ENCODE measurements at places on chromosomes 4 and X.

DNA sequence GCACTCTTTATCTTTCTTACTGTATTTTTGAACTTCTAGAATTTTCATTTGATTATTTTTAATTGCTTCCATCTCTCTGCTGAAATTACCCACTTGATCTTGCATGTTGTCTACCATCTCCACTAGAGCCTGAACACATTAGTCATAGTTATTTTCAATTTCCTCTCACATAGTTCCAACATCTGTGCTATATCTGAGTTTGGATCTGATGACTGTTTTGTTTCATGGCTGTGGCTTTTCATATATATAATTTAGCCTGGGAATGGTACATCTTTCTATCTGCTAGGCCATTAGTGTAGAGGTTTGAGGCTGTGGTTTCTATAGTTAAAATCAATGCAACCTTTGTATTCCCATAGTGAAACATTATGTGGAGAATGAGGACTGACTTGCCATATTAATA lies 33.2 kb downstream of the NPY2R start:
- DNase-seq, result no peak

DNA sequence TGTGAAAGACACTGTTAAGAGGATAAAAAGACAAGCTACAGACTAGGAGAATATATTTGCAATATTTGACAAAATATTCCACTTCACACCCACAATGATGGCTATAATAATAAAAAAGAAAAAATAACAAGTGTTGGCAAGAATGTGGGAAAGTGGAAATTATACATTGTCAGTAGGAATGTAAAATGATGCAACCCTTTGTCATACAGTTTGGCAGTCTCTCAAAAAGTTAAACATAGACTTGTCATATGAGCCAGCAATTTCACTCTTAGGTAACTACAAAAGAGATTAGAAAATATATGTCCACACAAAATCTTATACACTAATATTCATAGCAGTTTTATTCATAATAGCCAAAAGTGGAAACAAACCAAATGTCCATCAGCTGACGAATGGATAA lies 5.2 kb upstream of the RADX start:
- DNase-seq, result no peak

DNA sequence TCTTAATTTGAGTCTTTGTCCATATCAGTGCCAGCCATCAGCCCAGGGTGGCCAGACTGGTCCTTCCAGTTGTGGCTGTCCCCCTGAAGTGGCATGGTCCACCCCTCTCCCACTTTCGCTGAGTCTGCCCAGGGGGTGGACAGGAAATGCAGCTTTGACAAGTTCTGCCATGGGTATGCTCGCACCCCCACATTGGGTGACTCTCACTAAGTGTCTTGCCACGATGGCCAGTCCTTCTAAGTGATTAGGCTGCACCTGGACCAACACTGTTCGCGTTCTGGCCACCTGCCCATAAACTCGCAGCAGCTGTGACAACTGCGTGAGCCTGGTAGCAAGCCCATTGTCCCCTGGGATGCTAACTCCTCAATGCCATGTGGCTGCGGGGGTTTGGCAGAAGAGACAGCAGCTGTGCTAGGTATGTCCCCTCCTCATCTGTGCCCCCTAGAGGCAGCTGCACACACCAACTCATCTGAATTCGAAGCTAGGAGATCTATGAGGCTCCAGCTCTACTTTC lies 10.0 kb upstream of the LNX1 start:
- DNase-seq, result no peak

GRCh38 chr4:94240384-94240783 lies 32.7 kb downstream of the SMARCAD1 start:
- no peak for DNase-seq

DNA sequence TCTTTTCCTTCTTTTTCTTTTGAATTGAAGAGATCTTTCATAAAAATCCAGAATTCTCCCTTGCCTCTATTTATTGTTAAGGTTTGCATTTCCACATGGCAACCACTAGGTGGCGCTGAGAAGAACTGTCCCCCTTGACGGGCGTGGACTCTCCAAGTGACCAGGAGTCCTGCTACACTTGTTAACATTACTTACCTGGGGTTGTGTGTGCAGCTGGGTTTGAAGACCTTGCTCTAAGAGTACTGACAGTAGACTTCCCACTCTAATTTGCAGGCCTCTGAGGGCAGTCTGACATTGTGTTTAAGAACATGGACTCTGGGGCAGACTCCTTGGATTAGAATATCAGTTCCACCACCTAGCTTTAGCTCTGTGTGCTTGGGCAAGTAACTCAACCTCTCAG lies 52.8 kb downstream of the GPRIN3 start:
- peak; percentile 30 for DNase-seq

DNA sequence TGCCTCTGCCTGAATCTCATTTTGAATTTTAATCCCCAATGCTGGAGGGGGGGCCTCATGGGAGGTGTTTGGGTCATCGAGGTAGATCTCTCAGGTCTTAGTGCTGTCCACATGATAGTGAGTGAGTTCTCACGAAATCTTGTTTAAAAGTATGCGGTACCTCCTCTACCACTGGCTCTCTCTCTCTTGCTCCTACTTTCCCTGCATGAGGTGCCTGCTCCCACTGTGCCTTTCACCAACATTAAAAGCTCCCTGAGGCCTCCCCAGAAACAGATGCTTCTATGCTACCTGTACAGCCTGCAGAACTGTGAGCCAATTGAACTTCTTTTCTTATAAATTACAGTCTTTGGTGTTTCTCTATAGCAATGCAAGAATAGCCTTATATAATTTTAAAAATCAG lies 560.7 kb upstream of the CPEB2 start:
- no peak for DNase-seq

- no peak for DNase-seq
Observed at GRCh38 chr4:6772223-6772928, 10.2 kb upstream of the KIAA0232 start.

- DNase-seq, result no peak
Observed at GRCh38 chr4:8478801-8479744, 38.5 kb downstream of the TRMT44 start.

DNA sequence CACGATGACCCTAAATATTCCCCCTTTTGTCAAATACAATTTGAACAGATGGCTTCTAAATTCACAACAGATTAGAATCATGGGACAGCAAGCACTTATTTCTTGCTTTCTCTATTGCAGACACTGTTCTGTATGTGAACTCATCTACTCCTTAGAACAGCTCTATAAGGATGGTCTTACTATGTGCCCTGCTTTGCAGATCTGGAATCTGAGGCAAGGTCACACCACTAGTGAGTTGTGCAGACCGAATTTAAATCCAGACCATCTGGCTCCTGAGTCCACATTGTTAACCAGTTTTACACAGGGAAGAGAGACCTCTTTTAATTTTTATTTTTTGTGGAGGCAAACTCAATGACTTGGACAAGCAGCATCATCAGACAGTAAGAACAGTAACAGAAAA lies 50.2 kb downstream of the GPRIN3 start:
- DNase-seq, result no peak

GRCh38 chr4:180811556-180811955 lies 1431.6 kb upstream of the TENM3 start:
- DNase-seq, result peak; percentile 9

- DNase-seq, result no peak
Observed at GRCh38 chrX:118773782-118774181, 46.4 kb downstream of the IL13RA1 start.

DNA sequence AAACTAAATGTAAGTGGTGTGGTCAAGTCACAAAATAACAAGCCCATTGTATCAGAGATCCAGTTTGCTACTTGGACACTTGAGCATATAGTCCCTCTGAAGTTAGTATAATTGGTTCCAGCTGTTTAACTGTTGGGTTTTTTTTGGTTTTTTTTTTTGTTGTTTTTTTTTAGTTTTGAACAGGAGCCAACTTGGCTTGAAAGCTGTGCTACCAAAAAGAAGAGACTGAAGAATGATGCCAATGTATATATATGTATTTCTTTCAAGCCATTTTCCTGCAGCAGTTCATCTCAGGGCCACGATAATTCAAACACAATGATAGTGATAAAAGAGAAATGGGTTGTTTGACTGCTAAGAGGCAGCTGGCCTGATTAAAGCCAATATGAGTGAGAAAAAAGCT lies 138.3 kb downstream of the PCDH18 start:
- DNase-seq, result no peak

- DNase-seq, result no peak
Observed at GRCh38 chr4:39020130-39020529, 12.1 kb downstream of the TMEM156 start.

DNA sequence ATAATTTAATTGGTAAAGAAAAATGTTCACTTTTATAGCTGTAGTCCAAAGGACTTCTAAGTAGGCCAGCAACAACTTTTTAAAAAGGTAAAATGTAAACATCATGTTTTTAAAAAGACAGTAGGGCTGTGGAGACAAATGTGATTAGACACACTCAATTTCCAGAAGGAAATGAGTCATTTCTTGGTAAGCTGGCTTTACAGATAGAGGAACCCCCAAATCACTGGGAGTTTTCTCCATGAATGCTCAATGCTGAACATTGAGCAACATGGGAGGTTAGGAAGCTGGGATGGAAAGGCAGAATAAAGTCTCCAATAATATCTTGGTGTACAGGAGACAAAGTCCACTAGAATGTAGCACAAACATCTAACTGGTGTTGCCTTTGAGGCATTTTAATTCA lies 121.3 kb downstream of the NWD2 start:
- DNase-seq, result no peak

DNA sequence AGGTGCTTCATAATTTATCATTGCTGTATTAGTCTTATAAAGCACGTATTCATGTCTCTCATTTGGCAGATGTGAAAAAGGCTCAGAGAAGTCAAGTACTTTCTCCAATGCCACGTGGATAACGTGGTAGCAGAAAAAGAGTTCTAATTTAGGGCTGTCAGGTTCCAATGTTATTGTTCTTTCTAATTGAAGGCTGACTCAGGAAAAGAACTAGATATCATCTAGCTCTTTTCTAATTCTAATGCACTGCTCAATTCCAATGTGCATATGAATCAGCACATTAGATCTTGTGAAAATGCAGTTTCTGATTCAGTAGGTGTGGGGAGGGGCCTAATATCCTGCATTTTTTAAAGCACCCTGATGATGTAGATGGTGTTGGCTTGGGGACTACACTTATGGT lies 22.8 kb downstream of the AGA start:
- DNase-seq, result no peak
